ENCODE measurements at places on chromosomes 3 and 15. TPM values are rescaled to one million over a fixed set of nuclear protein-coding genes. Genes with fewer than 3 reads are reported as not detected.

DNA sequence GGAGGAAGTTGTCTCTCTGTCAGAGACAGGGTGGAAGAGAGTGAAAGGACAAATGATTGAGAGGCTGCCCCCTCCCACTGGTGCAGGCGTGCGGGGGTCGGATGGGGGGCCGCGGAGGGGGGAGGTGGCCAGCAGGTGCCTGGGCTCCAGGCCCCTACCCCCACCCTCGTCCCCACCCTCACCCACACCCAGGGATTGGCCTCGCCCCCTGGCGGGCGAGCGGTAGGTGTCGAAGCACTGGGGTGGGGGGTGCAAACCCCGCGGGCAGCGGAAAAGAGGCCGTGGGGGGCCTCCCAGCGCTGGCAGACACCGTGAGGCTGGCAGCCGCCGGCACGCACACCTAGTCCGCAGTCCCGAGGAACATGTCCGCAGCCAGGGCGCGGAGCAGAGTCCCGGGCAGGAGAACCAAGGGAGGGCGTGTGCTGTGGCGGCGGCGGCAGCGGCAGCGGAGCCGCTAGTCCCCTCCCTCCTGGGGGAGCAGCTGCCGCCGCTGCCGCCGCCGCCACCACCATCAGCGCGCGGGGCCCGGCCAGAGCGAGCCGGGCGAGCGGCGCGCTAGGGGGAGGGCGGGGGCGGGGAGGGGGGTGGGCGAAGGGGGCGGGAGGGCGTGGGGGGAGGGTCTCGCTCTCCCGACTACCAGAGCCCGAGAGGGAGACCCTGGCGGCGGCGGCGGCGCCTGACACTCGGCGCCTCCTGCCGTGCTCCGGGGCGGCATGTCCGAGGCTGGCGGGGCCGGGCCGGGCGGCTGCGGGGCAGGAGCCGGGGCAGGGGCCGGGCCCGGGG is at the start of gene KAT2B:
Gene KAT2B (plus strand): TSS at position 682 of the 783 bp plus-strand sequence. CDS start 32 bp downstream, at position 714.
- peak; percentile 74 for DNase-seq

ITGA11 gene
- total RNA-seq, result 0.62 TPM

DNA sequence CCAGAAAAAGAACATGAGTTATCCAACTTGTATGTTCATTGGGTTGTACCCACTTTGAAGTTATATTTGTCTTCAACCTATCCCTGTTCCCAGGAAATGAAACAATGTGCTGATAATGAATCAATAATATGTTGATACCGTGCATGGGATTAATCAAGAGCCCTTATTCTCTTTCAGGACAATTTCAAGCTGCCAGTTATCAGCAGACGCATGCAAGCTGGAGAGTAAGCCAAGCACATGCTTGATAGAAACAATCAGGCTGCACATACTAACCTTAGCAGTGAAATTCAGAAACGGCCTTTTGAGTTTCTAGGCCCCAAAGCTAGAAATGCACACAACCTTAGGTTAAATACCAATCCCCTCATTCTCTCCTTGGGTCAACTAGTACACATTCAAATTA is 480.4 kb upstream of the AGTR1 start:
- DNase-seq, result no peak

DNA sequence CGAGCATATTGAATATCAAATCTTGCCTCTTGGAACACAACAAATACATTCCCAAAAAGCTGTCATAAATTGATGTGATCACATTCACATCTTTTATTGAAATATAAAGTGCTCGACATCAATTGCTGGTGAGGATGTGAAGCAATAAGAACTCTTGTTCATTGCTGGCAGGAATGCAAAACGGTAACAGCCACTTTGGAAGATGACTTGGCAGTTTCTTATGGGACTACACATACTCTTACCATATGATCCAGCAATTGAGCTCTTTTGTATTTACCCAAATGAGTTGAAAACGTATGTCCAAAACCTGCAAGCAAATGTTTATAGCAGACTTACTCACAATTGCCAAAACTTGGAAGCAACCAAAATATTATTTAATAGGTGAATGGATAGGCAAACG is 234.9 kb downstream of the CACNA2D3 start:
- no peak for DNase-seq

GRCh38 chr3:183638101-183638852 is 2.9 kb downstream of the KLHL24 start:
- no peak for DNase-seq

GRCh38 chr15:87959080-87959479 is 297.5 kb downstream of the NTRK3 start:
- DNase-seq, result no peak

GRCh38 chr15:39054128-39054732 is 489.6 kb upstream of the RASGRP1 start:
- DNase-seq, result no peak

DNA sequence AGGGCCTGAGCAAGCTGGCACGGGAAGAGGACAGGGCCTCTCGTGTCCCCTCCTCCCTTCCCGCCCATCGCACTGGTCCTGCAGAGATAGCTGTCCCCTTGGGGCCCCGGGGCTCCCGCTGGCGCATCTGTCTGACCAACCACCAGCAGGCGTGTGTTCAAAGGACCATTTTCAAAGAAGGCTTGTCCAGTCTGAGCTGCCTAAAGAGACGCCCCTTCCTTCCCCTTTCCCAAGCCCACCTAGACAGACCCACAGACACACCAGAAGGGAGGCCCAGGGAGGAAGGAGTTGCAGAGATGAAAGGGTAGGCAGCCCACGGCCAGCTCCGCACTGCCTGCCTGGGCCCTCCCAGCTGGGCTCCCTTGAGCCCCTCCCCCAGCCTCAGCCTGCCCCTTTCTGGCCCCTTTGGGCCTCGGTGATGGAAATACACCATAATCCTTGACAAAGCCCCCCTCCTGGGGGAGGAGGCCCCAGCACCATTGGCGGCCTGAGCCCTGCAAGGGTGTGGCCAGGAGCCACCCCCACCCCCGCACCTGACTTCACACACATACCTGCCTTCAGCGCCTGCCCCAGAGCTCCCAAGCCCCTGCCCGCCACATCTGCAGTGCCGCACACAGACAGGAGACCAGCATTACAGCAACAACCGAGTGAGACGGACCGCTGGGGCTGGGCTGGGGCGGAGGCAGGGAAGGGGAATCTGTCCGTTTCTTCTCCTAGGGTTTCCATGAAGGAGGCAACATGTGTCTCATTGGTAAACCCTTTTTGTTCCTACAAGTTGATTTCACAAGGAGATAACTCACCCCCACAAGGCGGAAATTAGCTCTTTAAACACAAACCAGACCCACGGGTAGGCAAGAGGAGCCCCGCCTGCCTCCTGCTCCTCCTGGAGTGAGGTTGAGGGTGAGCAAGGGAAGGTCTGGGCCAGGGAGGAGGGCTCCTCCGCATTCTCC is at the start of gene STRA6:
Gene STRA6 (minus strand): TSS at position 336 of the 950 bp plus-strand sequence. CDS start 520 bp downstream, outside the sequence.
- DNase-seq, result no peak

DNA sequence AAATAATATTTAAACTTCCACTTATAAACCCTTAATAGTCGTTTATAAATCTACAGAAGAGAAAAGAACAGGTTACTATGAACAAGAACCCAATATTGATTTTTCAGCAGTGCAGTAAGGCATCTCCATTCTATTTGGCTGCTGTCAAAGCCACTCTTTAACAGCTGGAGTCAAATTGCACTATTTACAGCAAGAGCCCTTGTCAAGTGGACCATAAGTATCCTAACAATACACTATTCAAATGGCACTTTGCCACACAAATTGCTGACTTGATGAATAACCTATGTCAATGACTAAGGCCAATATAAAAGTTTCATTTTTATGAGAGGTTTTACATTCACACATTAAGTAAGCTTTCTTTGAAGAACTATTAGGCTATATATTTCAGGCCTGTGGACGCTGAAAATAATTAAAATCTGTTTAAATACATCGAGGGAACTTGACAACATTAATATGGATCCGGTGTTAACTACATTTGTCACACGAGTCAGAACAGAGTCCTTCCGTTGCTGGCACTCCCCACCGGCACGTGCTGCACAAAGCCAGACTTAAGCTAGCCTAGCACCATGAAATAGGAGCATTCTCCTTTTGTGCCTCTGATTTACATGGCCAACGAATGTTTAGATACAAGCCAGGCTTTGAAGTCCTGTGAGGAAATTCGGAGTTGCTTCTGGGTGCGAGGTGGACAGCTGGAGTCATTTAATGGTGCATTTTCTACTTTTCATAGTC is 100.5 kb downstream of the WDR72 start:
- DNase-seq, result no peak

AADACL2 gene
- total RNA-seq, result not detected

DNA sequence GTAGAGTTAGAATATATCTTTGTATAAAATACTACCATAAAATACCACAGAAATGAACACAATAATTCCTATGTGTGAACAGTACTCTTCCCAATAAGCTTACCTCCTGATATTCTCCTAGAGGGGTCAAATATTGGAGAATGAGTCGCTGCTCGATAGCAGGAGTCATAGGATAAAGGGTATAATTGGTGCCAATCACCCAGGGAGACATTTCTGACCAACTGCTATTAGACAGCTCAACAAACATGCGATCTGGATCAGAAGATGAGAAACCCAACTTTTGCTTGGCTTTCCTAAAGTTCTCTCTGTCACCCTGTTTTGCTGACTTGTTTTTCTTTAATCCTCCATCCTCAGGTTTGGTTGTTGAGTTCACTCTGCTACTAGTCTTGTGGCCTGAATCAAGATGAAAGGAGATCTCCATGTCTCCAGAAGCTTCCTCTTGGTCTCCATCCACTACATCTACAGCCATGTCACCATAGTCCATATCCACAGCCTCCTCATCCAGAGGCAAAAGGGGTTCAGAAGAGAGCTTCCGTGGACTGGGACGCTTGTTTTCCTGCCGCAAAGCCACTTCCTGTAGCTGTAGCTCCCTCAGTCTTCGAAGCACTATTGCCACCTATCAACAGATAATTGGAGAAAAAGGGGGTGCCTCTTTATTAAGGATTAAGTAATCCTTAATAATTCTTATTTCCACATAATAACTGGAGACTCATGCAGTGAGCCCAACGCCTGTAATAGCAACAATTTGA is 50.4 kb downstream of the RBM15B start:
- DNase-seq, result no peak

- DNase-seq, result no peak
Measured at GRCh38 chr15:89114990-89115389, 26.7 kb downstream of the ABHD2 start.

- DNase-seq, result no peak
Measured at GRCh38 chr3:41018855-41019254, 180.4 kb upstream of the CTNNB1 start.

DNA sequence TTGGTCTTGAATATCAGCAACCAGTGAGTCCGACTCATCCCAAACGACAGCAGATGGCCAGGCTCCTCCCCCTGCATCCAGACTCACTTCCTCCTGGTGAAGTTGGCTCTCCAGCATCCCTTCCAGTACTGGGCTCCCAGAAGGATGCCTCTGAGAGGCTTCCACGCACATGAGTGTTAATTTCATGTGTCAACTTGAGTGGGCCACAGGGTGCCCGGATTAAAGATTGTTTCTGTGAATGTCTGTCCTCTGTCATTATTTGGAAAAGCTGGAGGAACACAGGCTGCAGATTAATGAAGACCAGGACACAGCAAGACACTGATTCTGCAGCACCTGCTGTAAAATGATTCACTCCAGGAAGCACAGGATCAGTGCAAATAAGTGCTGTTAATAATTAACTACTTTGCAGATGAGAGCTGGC is 99.8 kb downstream of the ATP10A start:
- DNase-seq, result no peak

DNA sequence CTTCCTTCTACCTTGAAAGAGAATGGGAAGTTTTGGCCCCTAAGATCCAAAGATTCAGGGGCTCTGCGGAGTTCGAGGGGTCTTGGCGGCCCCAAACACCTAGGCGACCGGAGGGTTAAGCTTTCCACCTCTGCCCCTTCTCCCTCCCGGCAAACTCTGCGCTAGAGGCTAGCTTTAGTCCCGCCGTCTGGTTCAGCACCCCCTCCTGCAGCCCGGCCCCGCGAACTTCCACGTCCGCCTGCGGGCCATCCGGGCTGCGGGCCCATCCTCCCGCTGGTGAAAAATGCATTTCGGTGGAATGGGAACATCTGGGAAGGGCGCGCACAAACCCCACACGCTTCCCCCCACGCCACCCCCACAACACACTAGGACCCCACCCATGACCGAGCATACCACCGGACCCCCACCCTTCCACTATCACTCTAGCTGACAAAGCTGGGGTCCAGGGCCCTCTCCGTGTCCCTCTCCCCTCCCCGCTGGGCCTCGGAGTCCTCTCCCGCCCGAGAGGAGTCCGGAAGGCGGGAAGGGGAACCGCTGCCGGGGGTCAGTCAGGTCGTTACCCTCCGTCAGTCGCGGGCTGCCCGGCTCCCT is 1.0 kb downstream of the SHOX2 start:
- no peak for DNase-seq

XIRP1 gene
- total RNA-seq, result not detected

DNA sequence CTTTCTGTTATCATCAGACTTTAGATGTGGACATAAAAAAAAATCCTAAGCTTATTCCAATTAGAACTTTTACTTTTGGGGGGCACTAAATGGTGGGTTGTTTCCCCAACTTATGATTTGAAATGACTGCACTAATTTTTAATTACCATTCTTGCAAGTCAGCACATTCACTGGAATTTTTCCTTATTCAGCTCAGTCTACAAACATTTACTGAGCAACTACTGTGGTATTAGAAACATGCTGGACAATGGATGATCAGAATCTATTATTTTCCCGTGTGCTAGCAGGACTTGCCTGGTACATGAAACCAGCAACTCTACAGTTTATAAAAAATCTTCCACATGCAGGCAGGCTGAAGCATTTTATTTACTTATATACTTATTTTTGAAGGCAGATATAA is 273.6 kb downstream of the FOXP1 start:
- no peak for DNase-seq

DNA sequence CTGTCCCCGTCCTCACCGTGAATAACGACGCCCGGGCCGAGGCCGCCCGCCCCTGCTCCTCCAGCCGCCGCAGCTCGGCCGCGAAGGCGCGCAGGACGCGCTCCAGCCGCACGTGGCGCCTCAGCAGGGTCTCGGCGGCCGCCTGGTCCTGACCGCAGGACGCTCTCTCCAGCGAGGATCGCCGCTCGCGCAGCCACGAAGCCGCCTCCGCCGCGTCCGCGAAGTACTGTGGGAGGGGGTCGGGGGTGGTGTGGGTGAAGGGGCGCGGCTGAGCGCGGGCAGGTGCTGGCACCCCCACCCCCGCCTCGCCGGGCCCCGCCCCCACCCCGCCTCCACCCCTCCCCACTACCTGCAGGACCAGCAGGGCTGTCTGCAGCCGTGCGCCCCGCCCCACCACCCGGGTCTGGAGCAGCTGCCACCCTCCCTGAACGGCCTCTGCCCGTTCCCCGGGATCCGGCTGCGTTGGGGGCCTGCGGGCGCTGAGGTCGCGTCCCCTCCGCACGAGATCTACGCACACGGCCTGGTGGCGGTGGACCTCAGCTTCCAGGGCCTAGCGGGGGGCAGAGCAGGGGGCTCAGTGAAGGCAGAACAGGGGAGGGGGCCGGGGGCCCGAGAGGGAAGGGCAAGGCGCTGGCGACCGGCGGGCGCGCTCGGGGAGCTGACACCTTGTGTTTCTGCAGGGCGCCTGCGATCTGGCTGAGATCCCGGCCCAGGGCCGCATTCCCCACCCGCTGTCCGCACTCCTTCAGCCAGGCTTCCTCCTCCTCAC is 11.7 kb downstream of the SPTBN5 start:
- DNase-seq, result no peak

GRCh38 chr3:72811571-72811970 is 36.7 kb downstream of the SHQ1 start:
- DNase-seq, result no peak

CORO2B gene
- total RNA-seq, result 19.8 TPM

TF gene
- total RNA-seq, result 2.5 TPM

BNC1 gene
- 0.16 TPM for total RNA-seq
